Type B pancreatic cell (in vitro differentiated cells): ENCODE measurements at places on chromosomes 3 and 15. TPM values are rescaled to one million over a fixed set of nuclear protein-coding genes. Genes with fewer than 3 reads are reported as not detected.

The PRKCD gene
- total RNA-seq, result 24.0 and 37.4 TPM in 2 replicates

The ITIH3 gene
- 0.81 and 0.97 TPM in 2 replicates for total RNA-seq

The GOLGA6L22 gene
- total RNA-seq, result not detected in 2 replicates

The CKMT1B gene
- total RNA-seq, result 41.2 and 73.2 TPM in 2 replicates

The TRPM1 gene
- 9.5 TPM in 1 of 2 replicates, not detected in the other for total RNA-seq

The PCNP gene
- total RNA-seq, result 154 and 163 TPM in 2 replicates

The CIB2 gene
- 15.7 and 20.1 TPM in 2 replicates for total RNA-seq

- H3K4me1 ChIP-seq, result peaks cover 21% of the 10 kb centered on the region
- peaks cover 8% of the 10 kb centered on the region for H3K36me3 ChIP-seq
- H3K4me3 ChIP-seq, result no peak overlapping the region
- no peak for DNase-seq
- no peaks in the 10 kb centered on the region for H3K27me3 ChIP-seq
Observed at GRCh38 chr15:52338058-52338457, 42.5 kb upstream of the MYO5C start.

- no peak overlapping the region for H3K27ac ChIP-seq
- H3K4me1 ChIP-seq, result peaks cover 26% of the 10 kb centered on the region
- no peak overlapping the region for H3K4me3 ChIP-seq
Observed at GRCh38 chr3:37202035-37202434, 27.7 kb upstream of the LRRFIP2 start.

- H3K36me3 ChIP-seq, result no peaks in the 10 kb centered on the region
- DNase-seq, result no peak
- H3K4me3 ChIP-seq, result no peak overlapping the region
- no peak overlapping the region for H3K27ac ChIP-seq
- H3K4me1 ChIP-seq, result peaks cover 50% of the 10 kb centered on the region
- peaks cover 4% of the 10 kb centered on the region for H3K27me3 ChIP-seq
Observed at GRCh38 chr3:13556917-13557316, 8.0 kb downstream of the FBLN2 start.

GRCh38 chr3:139292192-139292591 is 51.6 kb upstream of the MRPS22 start:
- H3K27me3 ChIP-seq, result peaks cover 14% of the 10 kb centered on the region
- H3K4me1 ChIP-seq, result peaks cover 13% of the 10 kb centered on the region
- no peak overlapping the region for H3K4me3 ChIP-seq

DNA sequence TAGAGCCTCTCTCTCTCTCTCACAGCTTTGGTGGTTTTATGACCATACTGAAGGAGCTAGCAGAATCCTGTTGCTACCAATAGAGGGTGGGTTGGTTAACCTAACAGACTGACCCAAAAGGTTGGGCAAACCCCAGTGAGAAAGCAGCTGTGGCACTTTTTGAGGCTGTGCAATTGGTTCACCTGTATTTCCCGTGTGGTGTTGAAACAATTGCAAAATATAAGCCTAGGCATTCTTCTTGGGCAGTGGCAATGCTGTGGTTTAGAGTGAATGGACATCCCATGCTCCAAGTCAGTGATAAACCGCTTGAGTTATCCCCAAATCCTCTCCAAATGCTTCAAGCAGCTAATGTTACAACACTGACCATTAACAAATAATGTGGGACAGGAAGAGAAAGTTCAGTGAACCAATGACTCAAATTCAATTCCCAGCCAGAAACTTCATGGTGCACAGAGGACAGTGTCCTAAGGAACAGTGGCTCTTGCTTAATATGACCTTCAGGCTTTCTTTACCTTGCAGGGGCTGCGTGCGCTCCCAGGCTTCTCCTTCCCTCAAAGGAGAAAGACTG is 261.9 kb upstream of the ICE2 start:
- no peak overlapping the region for H3K4me3 ChIP-seq
- H3K4me1 ChIP-seq, result peaks cover 9% of the 10 kb centered on the region
- no peaks in the 10 kb centered on the region for H3K27me3 ChIP-seq
- no peak for DNase-seq
- H3K27ac ChIP-seq, result no peak overlapping the region

- no peak for DNase-seq
- peaks cover 6% of the 10 kb centered on the region for H3K4me1 ChIP-seq
- no peaks in the 10 kb centered on the region for H3K36me3 ChIP-seq
- no peak overlapping the region for H3K27ac ChIP-seq
- H3K4me3 ChIP-seq, result no peak overlapping the region
Observed at GRCh38 chr15:64742921-64743320, 32.5 kb downstream of the RBPMS2 start.

DNA sequence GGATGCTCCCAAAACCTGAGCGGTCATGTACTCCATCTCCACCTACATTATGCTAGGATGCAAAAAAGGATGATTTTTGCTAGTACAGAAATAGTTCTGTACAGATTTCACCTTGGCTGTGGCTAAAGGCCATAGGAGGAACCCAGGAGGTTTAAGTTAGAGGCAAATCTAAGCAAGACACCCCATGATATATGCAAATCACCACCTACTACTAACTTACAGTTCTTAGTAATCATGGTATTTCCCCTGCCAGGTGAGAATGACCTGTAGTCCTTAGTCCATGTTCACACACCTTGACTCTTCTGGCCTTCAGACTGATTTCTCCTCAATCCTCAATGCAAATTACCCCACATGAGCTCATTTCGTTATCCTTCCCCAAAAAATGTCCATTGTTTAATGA is 154.2 kb downstream of the IMPG2 start:
- no peak overlapping the region for H3K27ac ChIP-seq
- DNase-seq, result no peak
- H3K4me1 ChIP-seq, result no peaks in the 10 kb centered on the region
- H3K27me3 ChIP-seq, result no peaks in the 10 kb centered on the region

DNA sequence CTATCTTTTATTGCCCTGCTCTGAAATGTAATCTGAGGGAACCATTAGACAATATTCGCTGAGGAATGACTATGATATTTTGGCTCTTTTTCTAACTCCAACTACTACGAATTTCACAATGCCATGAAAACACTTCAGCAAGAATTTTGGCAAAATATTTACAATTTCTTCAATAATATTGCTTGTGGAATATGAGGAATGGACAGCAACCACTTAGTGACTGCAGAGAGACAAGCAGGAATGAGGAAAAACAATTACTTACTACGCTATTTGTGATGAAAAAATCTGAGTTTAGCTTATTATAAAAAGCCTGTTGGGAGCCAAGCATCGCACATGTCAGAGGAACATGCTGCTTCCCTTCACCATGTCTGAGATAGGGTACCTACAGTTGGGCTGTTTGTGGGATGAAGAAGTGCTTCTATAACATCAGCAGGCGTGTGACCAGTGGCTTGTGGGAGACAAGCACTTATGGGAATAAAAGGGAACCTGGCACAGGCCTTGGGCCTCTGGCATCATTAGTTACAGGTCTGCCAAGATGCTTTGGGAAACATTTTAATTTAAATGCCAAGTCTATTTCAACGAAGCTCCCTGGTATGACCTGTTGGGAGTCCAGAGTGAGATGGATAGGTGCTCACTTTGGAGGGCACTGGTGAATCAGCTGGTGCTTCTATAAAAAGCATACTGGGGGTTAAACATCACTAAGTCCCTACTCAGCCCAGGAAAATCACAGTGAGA is 2.7 kb upstream of the PLCL2 start:
- no peak for DNase-seq
- peak overlapping the region; percentile 19 for H3K4me3 ChIP-seq
- no peaks in the 10 kb centered on the region for H3K36me3 ChIP-seq
- H3K4me1 ChIP-seq, result peaks cover 34% of the 10 kb centered on the region
- H3K27me3 ChIP-seq, result peaks cover 26% of the 10 kb centered on the region
- no peak overlapping the region for H3K27ac ChIP-seq
